ENCODE measurements at places on chromosomes 1 and 21.

GRCh38 chr1:228297822-228298221, 90.0 kb downstream of the OBSCN start:
- no peak for DNase-seq

GRCh38 chr1:36251794-36252481, 27.7 kb downstream of the THRAP3 start:
- no peak for DNase-seq

GRCh38 chr1:14265495-14265894, 333.0 kb upstream of the KAZN start:
- no peak for DNase-seq

DNA sequence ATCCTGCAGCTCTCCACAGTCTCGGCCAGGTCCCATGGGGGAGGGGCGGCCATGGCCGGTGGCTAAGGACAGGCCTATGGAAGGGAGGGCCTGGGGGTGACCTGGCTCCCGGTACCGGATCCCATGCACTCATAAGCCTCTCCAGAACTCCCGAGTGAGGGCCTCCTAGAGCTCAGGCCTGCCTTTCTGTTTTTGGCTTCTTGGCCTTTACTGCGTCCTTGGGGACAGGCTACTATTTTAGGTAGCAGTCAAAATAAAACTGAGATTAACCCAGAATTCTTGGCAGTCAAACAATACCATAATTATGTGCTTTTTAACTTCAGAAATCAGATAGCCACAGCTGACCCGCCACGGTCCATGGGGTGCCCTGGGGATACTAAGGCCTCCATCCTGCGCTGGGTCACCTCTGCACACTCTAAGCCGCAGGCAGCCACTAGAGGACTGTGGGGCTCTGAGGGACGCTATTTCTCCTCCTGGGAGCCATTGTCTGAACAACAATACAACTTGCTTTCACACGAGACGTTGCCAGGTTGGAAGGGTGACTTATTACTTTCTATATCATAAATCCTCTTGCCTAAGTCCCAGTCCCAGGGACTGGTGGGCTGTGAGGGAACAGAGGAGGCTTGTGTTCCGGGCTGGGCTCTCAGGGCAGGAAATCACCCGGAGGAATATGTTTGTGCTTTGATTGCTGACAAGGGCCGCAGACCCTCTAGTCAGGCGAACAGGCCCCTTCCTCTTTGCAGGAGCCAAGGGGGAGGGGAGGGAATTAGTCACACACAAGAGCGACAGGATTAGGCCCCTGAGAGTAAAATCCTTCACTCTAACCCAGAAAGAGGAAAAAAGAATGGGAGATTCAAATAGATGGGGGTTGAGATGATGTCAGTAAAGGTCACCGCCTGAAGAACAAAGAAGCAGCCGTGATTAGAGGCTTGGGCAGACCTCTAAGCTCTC, 40.7 kb upstream of the BCAR3 start:
- DNase-seq: no peak
